Lung (tissue), 17 donors: ENCODE measurements at places on chromosomes 1 and 21.

- no peak for DNase-seq
Observed at GRCh38 chr1:1598720-1599029, 1.3 kb downstream of the FNDC10 start.

DNA sequence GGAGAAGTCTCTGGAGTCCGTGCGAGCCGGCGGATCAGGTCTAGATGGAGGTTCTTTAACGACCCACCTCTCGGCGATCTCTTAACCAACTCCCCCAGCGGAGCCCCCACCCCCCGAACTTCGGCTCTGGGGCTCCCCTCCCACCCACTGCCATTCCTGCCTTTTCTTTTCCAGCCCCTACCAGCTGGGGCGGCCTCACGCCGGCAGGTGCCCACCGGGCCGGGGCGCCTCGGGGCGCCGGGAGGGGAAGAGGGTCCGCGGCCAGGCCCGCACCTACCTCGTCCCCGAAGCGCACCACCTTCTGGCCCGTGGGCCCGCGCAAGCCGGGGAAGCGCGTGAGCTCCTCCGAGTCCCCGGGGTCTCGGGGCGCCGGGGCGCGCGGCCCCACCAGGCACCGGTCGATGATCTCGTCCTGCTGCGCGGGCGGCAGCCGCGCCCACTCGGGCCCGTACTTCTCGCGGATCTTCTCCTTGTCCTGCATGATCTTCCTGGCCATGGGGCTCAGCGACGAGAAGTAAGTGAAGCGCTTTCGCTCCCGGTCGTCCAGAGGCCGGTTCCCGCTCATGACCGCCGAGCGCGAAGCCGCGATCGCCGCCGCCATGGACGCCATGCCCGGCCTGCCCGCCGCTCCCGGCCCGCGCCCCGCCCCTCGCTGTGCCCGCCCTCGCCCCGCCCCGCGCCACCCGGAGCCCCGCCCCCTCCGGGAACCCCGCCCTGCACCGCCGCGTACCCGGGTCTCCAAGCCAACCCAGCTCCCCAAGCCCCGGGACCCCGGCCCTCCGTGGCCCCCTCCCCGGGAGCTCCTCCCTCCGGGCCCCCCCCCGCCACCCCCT lies at the start of gene C1orf198:
C1orf198 (minus strand) TSS at position 619 of the 833 bp plus-strand sequence; CDS start at position 610, 9 bp downstream.
- DNase-seq = peak; percentile 74

- DNase-seq = peak; percentile 20
Observed at GRCh38 chr1:181318022-181318857, 165.1 kb upstream of the CACNA1E start.

DNA sequence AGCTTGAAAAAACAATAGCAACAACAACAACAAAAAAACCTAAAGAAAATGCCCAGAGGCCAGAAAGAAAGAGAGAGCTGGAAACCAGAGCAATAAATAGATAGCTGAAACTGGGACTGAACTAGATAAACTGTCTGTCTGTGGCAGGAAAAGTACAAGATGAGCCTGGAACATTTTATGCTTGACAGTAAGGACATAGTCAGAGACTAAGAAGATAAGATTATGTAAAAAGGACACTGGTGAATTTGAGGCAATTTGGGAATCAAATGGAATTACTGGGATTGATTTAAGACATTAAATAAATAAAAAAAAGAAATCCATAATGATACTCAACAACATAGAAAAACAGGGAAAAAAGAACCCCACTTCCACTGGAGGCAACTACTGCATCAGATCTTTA lies 1.7 kb upstream of the KIFAP3 start:
- DNase-seq = no peak

DNA sequence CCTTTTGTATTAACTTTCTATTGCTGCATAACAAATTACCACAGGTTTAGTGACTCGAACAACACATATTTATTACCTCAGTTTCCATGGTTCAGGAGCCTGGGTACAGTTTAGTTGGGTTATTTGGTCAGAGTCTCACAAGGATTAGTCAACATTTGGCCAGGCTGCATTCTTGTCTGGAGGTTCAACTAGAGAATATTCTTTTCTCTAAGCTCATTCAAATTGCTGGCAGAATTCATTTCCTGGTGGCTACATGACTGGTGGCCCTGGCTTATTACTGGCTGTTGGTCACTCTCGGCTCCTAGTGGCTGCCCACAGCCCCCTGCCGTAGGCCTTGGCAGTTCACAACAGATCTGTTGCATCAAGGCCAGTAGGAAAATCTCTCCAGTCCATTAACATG lies 81.1 kb upstream of the ADAR start:
- DNase-seq = no peak

GRCh38 chr1:85799737-85800136 lies 91.5 kb upstream of the ZNHIT6 start:
- DNase-seq = no peak
